HCEC 1CT (cell line): ENCODE measurements at places on chromosomes 1 and 21.

- no peak for DNase-seq
Observed at GRCh38 chr1:102241431-102242338, 245.0 kb upstream of the OLFM3 start.

DNA sequence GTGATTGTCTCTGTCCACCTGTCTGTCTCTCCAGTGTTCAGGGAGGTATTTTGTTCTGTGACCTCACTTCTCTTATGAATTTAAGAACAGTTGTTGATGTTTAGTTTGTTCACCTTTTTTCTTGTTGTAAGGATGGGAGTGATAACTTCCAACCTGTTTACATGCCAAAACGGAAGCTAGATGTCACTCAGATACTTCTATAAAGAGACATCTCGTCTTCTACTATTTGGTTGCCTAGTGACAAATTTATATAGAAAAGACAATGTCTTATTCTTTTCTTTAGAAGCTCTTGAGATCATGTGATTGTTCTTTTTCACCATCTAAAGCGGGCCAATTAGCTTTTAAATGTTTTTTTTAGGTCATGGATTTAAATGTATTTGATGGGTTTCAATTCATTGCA, 33.8 kb downstream of the PRSS38 start:
- no peak for DNase-seq

DNA sequence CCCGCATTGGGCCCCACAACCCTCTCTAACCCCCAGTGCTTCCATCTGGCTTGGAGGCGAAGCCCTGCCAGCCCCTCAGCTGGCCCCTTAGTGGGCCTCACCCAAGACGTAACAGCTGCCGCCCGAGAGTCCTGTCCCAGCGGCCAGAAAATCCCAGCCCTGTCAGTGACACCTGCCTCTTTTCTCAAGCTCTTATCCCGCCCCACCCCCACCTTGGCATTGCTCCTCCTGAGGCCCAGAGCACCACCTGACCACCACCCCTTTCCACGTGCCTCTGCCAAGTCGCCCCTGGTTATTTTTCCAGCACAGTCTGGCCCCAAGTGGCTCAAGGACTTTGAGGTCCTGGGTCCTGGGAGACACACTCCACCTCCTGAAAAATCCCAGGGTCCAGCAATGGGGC, 5.9 kb upstream of the CTRC start:
- no peak for DNase-seq

DNA sequence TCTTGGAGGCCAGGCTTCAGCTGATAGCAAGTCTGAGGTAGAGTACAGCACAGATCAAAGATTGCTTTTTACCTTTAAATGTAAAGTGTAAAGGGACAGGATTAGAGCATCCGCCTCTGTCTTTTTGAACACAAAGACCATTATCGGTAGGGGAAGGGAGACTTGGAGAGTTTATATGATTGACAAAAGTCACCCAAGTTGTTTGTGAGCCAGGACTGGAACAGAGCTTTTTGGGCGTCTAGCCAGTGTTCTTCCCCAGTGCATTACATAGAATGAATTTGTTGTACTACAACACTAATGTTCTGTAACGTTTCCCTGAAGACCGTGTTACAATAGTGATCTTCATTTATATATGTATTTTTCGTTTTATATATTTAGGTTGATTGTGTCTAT, 9.3 kb upstream of the PIGC start:
- no peak for DNase-seq

DNA sequence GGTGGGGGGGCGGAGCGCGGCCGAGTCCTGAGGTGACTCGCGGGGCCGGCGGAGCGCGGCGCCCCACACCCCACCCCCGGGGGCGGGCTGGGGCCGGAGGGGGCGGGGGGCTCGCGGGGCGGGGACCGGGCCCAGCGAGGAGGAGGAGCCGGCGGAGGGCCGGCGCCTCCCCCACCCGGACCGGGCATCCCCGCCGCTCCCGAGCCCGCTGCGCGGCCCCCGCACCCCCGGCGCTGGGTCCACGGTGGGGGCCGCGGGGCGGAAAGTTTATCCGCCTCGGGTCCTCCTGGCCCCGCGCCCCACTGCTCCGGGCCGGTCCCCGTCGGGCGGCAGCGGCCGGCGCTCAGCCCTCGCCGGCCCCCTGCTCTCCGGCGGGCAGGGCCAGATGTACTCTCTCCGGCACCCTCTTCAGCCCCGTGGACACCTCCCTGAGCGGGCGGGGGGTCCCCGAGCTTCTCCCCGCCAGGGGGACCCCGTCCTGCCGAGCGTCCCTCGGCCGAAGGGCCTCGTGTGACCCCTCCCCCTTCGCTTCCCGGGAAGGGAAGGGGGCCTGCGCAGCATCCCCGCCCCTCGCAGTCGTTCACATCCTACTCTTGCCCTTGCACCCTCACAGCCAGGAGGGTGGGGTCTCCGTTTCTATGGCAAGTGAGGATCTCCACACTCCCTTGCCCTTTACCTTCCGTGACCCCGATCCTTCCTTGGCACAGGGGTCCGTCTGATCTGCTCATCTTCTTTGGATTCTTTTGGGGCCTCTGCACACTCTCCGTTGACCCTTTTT, 663 bp downstream of the CAMTA1 start:
- DNase-seq = peak; percentile 27

DNA sequence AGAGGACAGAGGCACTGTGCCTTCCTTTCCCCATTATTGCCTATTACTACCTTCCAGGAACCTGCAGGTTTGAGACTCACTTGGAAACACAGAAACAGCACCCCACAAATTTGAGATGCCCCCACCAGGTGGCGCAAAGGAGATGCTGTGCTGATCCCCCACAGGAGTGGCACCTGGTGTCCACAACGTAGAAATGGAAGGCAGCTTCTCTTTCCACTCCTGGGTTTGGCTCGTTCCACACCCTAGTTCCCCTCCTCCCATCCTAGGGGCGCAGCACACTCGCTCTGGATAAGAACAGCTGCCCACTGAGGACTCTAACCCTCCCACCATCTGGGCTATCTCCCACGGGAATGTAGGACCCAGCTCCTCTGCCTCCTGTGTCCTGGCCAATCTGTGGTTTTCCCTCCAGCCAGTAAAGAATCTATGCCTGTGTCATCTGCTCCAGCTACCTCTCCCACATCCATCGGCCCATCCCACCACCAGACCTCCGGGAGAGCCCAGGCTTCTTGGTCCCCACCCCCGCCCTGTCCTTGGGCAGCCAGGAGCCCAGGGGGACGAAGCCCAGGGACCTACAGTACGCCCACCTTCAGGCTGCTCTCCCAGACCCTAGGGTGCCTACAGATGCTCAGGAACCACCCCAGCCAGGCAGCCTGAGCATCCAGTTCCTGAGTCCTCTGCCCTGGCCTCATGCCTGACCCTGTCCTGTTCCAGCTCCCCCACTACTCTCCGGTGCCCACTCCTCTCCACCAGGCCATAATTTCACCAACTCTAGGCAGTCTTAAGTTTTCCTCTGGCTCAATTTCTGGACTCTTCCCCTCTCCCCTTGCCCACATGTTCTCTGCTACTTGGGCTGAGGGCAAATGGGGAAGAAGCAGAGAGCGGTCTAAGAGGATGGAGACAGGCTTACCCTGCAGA, 549 bp downstream of the THBS3 start:
- DNase-seq = peak; percentile 69

- DNase-seq = no peak
Observed at GRCh38 chr21:46062471-46063211, 35.3 kb upstream of the COL6A2 start.

GRCh38 chr1:9291914-9292360, 757 bp upstream of the SPSB1 start:
- peak; percentile 64 for DNase-seq

GRCh38 chr1:202953392-202953791, 4.7 kb downstream of the ADIPOR1 start:
- DNase-seq = no peak

DNA sequence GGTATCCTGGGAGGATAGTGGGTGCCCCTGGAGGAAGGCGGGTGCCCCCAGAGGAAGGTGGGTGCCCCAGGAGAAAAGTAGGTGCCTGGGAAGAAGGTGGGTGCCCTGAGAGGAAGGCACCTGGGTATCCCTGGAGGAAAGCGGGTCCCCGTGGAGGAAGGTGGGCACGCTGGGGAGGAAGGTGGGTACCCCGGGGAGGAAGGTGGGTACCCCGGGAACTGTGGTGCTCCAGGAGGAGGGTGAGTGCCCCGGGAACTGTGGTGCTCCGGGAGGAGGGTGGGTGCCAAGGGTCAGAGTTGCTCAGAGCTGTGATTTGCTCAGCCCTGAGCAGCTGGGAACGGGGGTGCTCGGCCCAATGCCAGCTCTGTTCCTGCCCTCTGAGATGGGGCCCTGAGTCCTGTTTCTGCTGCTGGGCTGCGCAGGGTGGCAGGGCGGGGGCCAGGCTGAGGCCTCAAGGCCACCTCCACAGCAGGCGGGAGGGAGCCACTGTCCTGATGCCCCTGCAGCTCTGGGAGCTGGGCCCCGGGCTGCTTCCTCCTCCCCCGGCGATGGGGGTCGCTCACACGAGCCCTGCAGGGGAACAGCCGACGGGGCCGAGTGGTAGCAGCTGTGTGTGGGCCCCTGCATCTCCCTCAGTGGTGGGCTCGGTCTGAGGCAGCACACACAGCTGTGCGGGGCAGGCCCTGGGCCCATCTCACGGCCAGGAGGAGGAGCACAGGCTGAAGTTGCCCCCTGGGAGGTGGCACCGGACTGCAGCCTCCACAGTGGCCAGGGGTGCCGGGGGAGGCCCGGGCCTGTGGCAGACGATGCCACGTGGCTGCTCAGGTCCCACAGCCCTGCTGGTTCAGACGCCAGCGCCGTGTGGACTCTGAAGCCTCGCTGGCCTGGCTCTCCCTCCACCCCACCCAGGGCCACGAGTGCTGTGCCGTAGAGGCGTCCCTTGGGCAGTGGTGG, 57.4 kb downstream of the SLX9 start:
- DNase-seq = no peak

GRCh38 chr1:221457685-221458446, 284.0 kb downstream of the DUSP10 start:
- DNase-seq = no peak

DNA sequence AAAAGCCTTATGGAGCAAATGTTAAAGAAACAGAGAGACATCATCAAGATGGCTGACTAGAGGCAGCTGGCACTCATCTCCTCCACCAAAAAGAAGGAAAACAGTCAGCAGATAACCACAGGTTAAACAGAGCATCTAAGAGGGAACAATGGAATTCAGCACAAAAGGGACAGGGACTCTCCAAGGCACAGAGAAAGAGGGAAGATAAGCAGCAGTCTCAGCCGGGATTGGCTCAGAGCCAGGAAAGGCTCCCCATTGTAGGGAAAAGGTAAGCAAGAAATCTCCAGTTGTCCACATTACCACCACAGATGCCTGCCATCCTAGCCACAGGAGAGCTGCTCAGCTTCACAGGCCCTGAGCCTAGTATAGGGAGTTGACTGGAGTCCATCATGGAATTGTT, 605.5 kb downstream of the SMYD3 start:
- no peak for DNase-seq

DNA sequence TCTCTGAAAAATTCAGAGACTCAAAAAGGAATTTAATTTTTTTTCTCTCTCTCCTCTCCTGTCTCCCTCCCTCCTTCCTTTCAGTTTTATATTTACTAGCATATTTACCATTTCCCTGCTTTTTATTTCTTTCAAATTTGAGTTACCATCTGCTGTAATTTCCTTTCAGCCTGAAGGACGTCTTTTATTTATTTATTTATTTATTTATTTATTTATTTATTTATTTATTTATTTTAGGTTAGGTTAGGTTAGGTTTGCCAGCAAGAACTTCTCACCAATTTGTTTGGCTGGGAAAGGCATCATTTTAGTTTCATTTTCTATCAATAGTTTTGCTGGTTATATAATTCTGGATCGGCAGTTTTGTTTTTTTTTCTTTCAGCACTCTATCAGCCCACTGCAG, 231.7 kb upstream of the ZRANB2 start:
- peak; percentile 9 for DNase-seq

GRCh38 chr1:16260814-16261213, 23.8 kb upstream of the CPLANE2 start:
- DNase-seq = peak; percentile 60

DNA sequence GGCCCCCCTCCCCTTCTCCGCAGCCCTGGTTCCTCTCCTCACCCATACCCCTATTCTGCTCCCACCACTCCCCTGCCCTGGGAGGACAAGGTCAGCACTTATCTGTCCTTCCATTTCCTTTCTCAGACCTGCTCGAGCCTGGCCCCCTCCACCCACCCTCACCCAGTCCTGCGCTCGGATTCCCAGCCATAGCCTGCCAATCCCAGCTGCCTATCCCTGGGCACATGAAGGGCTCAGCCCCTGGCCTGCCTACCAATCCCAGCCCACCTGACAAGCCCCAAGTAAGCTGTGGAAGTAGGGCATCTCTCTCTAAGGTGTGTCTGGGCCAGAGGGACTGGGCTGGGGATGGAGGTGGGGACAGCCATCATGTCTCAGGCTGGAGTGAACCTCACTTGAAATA, 5.4 kb downstream of the BLACAT1 start:
- DNase-seq = no peak

DNA sequence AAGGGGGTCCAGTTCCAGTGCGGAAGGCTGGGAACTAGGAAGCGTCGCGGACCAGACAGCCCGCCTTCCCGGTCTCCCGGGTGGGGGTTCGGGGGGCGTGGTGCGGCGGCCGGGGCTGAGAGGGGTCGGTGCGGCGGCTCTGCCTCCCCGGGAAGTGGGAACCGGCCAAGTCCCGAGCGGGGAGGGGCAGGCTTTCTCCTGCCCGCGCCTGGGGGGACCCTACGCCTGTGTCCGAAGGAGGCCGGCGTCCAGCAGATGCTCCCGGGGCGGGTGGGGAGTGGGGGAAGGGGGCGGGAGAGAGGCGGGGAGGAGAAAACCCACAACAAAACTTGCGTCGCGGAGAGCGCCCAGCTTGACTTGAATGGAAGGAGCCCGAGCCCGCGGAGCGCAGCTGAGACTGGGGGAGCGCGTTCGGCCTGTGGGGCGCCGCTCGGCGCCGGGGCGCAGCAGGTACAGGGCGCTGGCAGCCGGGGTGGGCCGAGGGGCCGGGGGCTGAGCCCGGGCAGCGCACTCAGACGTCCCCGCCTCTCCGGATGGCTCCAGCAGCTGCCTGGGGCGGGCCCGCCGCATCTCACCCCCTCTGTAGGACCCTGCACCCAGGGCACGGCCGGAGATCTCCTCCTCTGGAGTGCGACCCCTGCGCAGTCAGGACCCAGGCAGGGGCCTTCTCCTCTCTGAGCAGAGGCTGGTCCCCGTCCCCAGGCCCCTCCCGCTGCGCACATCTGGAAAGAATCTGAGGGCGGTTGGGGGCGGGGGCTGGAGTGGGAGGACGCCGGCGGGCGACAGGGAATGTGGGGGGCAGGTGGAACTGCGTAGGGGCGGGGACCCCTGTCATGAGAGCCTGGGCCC, at the start of gene PODN:
Gene PODN (plus strand): TSS at position 355 of the 849 bp plus-strand sequence. CDS start 7,643 bp downstream, outside the sequence.
- no peak for DNase-seq

- no peak for DNase-seq
Observed at GRCh38 chr1:62011006-62011405, 183.6 kb upstream of the L1TD1 start.

- DNase-seq = peak; percentile 92
Observed at GRCh38 chr1:178540646-178541045, 27.7 kb downstream of the TEX35 start.

DNA sequence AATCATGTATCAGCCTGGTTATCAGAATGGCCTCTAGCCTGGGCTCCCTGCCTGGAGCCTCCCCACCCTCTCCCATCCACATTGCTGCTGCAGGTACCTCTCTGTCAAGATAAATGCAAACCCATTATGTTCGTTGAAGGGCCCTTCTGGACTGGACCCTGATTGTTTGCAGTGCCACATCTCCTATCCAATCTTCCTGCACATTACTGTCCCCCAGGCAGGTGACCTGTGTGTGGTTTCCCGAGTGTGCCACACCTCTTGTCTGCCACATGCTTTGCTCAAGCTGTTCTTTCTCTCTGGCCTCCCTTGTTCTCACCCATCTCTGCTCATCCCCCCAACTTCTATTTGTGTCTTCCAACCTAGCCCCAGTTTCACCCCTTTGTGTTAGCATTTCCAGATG, 32.4 kb downstream of the IER5 start:
- no peak for DNase-seq

GRCh38 chr1:108100148-108100547, 100.0 kb downstream of the SLC25A24 start:
- no peak for DNase-seq
